T-helper 17 cell (primary cell): ENCODE measurements at places on chromosomes 3 and 15. TPM values are rescaled to one million over a fixed set of nuclear protein-coding genes. Genes with fewer than 3 reads are reported as not detected.

HTD2 gene
- total RNA-seq: 7.3 TPM

COPS2 gene
- 95.8 TPM for total RNA-seq

RAB7A gene
- 145 TPM for total RNA-seq

MED12L gene
- total RNA-seq: 1.8 TPM

TTC23 gene
- total RNA-seq: not detected
